ENCODE measurements at places on chromosomes 5 and 9. TPM values are rescaled to one million over a fixed set of nuclear protein-coding genes. Genes with fewer than 3 reads are reported as not detected.

DNA sequence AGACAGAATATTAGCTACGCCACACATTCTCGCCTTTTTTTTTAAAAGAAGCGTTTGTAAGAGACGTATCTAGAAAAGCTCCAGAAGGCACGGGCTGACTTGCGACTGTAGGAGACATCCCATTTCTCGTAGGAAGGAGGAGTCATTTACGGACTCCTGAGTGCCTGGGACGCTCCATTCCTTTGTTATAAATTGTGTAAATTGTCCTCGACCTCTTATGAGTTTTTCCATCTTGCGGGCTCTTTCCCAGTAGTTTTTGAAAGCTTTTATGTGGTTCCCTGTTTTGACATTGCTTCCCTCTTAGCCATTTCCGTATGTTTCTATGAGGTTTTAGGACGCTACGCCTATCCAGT is 1.0 kb downstream of the RABL6 start:
- DNase-seq: peak; percentile 61

Gene MYORG
- 0.64 TPM for total RNA-seq

- no peak for DNase-seq
These were observed 23.5 kb upstream of the NKX2-5 start for GRCh38 chr5:173258466-173258865.

Gene PROB1
- total RNA-seq: 3.9 TPM

- no peak for DNase-seq
These were observed 667.2 kb downstream of the BRINP1 start for GRCh38 chr9:118701985-118702384.

DNA sequence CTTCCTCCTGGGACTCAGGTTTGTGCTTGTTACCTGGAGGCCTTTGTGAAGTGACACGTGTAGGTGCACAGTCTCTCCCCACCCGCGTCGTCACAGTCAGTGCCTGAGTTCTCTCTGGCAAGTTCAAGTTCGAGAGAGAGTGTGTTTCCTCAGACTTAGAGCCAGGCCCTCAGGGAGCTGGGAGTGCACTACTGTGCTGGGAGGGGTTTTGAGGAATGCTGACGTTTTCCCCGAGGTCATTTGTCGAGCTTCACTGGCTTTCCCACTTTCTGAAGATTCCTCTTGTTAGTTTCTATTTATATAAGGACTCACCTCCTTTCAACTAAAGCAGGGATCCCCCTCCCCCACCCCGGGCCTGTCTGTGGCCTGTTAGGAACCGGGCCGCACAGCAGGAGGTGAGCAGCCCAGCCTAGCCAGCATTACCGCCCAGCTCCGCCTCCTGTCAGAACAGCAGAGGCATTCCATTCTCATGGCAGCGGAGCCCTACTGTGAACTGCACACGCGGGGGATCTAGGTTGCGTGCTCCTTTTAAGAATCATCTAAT is 209.2 kb downstream of the DIRAS2 start:
- DNase-seq: peak; percentile 24

Gene CCNO
- 0.32 TPM for total RNA-seq

DNA sequence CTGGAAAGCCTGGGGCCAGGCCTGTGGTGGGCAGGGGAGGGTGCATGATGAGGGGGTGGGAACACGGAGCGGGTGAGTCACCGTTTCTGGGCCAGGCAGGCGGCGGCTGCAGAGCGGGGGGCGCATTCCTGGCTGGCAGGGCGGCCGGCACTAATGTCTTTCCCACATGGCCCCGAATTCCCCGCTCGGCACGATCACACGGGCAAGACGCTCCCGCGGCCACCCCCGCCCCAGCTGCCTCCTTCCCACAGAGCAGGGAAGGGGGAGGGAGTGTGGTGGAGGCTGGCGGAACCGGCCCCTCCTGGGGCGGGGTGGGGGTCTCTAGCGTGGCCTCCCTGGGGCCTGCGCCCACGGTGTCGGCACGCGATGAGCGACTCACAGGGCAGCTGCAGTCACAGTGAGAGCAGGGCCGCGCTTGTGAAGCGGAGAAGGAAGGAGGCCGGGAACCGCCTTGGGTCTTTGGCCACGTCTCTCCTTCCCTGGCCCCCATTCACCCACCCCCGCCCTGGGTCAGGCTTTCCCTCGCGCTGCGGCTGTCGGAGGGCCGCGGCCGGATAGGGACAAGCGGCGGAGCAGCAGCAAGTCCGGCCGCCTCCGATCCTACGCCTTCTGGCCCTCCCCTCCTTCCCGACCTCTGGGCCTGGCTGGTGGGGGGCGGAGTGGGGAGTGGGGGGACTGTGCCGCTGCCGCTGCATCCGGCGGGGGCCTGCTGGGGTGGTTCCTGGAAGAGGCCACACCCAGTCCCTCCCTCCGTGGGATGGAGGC is 48.9 kb downstream of the CXXC5 start:
- DNase-seq: peak; percentile 91

GRCh38 chr5:175678074-175678473 is 20.2 kb downstream of the HRH2 start:
- no peak for DNase-seq

DNA sequence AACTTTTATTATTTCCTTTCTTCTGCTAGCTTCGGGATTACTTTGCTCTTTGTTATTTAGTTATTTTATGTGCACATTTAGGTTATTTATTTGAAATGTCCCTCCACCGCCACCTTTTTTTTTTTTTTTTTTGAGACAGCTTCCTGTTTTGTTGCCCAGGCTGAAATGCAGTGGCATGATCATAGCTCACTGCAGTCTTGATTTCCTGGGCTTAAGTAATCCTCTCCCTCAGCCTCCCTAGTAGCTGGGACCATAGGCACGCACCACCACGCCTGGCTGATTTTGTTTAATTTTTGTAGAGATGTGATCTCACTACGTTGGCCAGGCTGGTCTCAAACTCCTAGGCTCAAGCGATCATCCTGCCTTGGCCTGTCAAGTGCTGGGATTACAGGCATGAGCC is 38.5 kb downstream of the RIC1 start:
- no peak for DNase-seq

- peak; percentile 62 for DNase-seq
These were observed 3.4 kb downstream of the ASS1 start for GRCh38 chr9:130448035-130448624.

Gene WNT8A
- total RNA-seq: not detected

- DNase-seq: no peak
These were observed 448.2 kb downstream of the GADD45G start for GRCh38 chr9:90053027-90053426.

- DNase-seq: no peak
These were observed 215.6 kb downstream of the PIK3R1 start for GRCh38 chr5:68431186-68431585.

Gene PKN3
- 3.5 TPM for total RNA-seq

GRCh38 chr9:97787551-97787950 is 65.5 kb upstream of the FOXE1 start:
- no peak for DNase-seq

GRCh38 chr9:130034570-130034969 is 8.4 kb downstream of the FNBP1 start:
- peak; percentile 68 for DNase-seq

- DNase-seq: no peak
These were observed 36.4 kb upstream of the UBQLN1 start for GRCh38 chr9:83744206-83744605.

Gene PTGES
- total RNA-seq: 16.0 TPM

Gene ZCCHC10
- 11.0 TPM for total RNA-seq

Gene LCN1
- total RNA-seq: not detected

Gene THBS4
- under 0.01 TPM for total RNA-seq

GRCh38 chr9:106383072-106383471 is 479.9 kb upstream of the ZNF462 start:
- no peak for DNase-seq

Gene CA9
- under 0.01 TPM for total RNA-seq

GRCh38 chr9:4214486-4214885 is 85.4 kb downstream of the GLIS3 start:
- DNase-seq: peak; percentile 62

- no peak for DNase-seq
These were observed 61.8 kb downstream of the PRKACG start for GRCh38 chr9:68951879-68952659.

- DNase-seq: no peak
These were observed 282.3 kb downstream of the EPB41L4A start for GRCh38 chr5:112136773-112137172.

GRCh38 chr5:62308439-62308838 is 2.4 kb downstream of the KIF2A start:
- DNase-seq: no peak

- no peak for DNase-seq
These were observed 431.6 kb upstream of the C9orf72 start for GRCh38 chr9:28004900-28005299.
